Pancreas (tissue), 10 donors: ENCODE measurements at places on chromosomes 6 and 20. TPM values are rescaled to one million over a fixed set of nuclear protein-coding genes. Genes with fewer than 3 reads are reported as not detected.

DNA sequence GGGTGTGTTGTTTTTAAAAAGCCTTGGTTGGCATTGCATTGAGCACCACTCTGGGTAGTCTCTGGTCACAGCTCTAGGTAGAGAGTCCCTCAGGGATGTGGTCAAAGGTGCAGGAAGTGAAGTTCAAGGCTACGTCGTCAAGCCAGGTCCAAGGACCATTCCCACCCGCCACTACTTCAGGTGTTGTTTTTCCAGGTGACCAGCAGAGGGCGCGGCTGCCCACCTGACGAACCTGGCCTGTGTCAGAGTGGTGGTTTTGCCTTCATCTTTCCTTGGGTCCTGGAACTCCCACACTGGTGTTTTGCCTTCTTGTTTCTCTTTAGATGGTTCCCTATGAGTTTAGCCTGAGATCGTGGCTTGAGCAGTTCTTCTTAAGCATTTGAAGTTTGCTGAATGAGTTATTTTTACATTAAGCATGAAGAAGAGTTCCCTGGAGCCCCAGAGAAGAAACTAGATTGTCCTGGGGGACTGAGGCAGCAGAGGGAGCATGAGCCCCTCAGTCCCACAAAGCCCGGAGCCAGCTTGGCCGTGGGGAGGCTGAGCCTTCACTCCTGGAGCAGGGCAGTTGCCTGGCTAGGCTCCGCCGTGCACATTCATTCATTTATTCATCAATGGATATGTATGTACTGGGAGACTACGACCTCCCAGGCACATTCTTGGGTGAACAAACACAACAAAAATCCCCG lies 5.6 kb upstream of the PHACTR3 start:
- peaks cover 26% of the 10 kb centered on the region for H3K27me3 ChIP-seq
- no peak overlapping the region for H3K4me3 ChIP-seq
- no peak for DNase-seq
- H3K27ac ChIP-seq: no peak overlapping the region

HSPA1L gene
- polyA plus RNA-seq: 1.0 TPM

KHDC1L gene
- 0.38 TPM for polyA plus RNA-seq

CNKSR3 gene
- polyA plus RNA-seq: 21.3 TPM

SLC4A11 gene
- 0.87 TPM for polyA plus RNA-seq
